ENCODE measurements at places on chromosomes 1 and 21.

GRCh38 chr1:38038861-38039260 lies 7.7 kb downstream of the POU3F1 start:
- no peak for DNase-seq

GRCh38 chr1:235835226-235835625 lies 31.5 kb downstream of the LYST start:
- DNase-seq, result no peak

DNA sequence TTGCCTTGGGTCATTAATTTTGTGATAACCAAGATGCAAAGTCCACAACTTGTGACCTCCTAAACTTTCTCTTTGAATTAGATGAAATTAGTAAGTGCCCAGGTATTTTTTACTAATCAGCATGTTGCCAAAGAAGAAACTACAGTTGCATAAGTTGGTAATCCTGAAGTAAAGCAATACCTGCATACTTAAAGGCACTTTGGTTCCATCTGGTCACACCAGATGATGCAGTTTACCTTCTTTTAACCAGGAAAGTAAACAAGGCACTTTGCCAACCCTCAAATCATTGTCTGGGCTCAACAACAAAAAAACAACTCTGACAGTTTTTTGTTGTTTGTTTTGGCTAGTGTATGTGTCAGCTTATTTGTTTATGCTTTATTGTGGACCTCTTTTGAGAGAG lies 55.5 kb upstream of the DYNLT5 start:
- DNase-seq, result no peak

DNA sequence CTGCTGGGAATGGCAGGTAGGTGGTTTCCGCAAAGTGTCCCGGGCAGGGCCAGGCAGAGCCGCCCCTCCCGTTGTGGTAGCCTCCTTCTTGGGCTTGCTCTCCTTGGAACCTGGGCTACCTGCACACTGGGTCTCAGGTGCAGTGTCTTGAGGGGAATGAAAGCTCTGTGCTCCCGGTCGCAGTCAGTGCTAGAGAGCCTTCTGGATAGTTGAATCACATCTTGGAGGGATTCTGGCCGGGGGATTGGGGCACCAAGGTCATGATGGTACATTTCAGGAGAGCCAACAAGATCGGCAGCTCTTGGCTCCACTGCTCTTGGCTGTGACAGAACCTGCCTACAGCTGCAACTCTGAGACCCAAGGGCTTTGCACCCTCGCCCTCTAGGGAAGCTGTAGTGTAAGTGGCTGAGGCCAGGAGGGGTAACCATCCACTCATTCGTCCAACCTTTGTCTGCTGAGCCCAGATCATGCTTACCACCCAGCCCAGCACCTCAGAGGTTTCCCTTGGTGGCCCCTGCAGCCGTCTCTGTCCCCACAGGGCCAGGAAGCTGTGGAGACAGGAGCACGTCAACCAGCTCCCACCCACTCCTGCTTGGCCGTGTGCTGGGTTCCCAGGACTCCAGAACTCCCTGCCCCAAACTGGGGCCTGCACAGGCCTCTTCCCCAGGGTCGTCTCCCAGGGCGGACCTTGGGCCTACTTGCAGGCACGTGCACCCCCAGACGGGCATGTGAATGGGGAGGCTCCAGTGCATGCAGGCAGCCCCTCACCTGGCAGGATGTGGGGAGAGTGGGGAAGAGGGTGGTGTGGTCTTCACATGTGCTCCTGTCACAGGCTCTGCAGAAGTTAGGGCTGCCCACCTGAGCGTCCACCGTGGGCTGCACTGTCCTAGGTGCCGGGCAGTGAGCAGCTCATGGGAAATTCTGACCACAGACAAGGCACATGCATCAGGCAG lies 40.0 kb downstream of the NTPCR start:
- DNase-seq, result no peak

DNA sequence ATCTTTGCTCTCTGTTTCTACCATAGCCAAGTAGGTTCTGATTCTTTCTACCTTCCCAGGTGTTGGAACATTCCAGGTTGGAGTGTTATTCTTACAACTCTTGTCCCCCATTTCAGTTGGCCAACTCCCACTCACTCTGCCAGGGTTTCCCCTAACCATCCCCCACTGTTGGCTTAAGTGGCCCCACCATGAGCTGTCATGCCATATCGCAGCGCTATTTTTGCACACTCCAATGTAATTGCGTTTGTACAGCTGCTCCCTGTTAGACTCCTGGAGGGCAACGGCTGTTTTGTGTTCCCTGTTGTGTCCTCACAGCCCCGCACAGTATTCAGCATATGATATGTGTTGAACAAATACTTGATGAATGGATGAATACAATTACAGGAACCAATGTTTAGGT lies 117.7 kb upstream of the ETS2 start:
- DNase-seq, result no peak

DNA sequence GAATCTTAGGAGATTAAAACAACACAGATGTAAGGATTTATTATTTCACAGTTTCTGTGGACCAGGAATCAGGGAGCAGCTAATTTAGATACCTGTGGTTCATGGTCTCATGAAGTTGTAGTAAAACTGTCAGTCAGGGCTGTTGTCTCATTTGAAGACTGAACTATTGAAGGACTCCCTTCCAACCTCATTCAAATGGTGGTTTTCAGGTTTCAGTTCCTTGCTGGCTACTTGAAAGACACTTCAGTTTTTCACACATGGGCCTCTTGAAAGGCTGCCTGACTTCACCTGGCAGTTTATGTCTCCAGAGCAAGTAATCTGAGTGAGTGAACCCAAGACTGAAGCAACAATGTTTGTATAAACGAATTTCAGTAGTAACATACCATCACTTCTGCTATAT lies 915.9 kb downstream of the PLA2G4A start:
- no peak for DNase-seq

DNA sequence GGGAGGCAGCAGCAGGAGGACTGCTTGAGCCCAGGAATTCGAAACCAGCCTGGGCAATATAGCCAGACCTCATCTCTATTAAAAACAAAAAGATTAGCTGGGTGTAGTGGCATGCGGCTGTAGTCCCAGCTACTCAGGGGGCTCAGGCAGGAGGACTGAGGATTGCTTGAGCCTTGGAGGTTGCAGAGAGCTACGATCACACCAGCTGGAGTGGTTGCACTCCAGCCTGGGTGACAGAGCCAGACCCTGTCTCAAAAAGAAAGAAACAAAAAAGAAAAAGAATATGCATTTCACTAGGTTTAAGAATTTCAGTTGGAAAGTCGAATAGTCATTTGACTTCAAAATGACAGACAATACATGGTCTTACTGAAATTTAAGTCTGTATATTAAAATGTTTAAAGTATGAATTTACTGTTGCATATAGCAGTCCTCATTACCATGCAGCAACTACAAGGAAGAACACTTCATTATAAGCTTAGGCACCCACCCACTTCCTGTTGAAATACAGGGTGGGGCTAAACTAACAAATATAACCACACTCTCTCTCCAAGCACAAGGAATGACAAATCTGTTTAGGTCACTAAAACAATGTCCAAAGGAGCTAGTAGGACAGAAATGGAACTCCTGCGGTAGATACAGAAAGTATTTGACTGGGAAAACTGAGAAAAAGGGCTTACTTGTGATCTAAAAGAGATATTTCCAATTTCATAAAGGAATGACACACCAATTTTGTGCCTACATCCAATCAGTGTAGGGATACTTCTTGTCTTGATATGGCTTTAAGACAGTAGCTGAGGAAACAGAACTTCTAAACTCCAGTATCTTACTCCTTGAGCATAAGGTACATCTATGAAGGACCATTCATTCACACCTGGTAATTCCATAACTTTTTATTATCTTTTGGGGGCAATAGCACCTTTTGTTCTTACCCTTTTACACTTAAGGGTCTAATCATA lies 44.1 kb downstream of the GPR3 start:
- DNase-seq, result no peak

DNA sequence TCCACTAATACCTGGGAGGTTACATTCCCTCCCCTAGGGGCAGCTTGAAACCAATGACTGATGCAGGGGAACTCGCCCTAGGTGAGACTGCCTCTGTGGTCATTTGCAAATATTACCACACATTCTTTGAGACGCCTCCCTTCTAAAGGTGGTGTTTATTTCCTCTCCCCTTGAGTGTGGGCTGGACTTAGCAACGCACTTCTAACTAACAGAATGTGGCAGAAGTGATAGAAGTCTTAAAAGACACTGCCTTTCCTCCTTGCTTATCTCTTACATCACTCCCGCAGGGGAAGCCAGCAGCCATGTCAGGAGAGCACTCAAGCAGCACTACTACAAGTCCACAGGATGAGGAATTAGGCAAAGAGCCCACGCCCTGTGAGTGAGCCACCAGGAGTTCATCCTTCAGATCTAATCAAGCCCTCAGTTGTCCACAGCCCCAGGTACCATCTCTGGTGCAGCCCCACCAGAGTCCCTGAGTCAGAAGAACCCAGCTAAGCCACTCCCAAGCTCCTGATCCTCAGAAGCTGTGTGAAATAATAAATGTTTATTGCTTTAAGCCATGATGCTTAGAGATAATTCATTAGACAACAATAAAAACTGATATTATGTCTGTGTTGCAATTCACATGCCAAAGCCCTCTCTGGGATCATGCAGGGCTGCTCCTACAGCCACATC lies 14.8 kb upstream of the MATN1 start:
- DNase-seq, result no peak

DNA sequence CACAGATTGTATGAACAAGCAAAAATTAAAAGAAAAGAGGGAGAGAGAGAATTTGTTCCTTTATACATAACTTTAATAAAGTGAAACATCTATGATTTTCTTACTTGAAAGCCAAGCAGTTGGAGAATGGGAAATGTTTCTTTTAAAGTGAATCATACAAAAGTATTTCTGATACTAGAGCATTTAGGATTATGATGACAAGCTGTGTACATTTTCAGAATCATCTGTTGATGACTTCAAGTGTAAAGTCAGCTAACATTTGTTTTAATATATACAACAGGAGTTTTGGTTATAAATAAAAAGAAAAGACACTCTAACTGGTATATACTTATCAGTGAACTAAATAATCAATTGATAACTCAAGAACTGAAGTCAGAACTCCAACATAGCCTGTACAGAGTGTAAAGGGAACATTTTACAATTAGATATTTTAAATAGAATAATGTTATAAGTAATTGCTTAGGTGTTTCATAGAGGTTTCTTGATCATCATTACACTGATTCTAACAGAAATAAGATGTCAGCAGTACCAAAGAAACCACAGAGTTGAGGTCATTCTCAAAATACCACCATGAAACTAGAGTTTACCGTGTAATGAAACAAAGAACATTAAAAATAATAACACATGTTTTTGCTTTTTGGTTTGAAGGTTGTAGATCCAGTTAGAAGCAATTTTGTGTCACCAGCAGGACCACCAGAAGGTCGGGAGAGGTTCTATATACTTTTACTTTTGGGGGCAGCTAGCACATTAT lies 103.4 kb downstream of the COL24A1 start:
- no peak for DNase-seq

GRCh38 chr1:245310571-245311531 lies 156.1 kb downstream of the KIF26B start:
- DNase-seq, result no peak

- DNase-seq, result no peak
Observed at GRCh38 chr1:238061967-238062613, 171.4 kb upstream of the ZP4 start.

GRCh38 chr1:8023995-8024313 lies 2.2 kb downstream of the ERRFI1 start:
- no peak for DNase-seq

DNA sequence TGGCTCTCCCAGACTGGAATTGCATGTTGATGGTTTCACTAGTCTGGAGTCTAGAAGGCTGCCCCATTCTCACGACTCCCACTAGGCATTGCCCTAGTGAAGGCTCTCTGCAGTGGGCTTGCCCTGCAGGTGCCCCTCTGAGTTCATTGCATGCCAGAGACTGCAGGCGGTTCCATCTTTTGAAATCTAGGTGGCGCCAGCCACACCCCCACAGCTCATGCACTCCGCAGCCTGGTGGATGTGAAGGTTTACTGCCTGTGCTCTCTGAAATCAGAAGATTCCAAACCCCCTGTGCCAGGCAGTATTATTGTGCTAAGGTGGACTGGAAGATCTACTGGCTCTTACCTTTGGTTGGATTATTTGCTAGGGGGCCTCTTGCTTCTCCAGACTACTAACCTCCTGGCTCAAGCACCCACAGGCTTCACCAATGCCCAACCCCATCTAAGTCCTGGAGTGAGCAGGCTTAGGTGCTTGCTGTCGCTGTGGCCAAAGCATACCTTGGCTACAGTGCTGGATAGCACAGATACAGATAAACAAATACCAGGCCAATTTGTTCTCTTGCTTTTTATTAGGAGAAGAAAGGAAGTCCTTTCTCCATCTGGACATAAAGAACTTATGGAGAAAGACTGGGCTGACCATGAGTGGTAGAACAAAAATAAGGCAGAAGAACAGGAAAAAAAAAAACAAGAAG lies 83.5 kb upstream of the SIM2 start:
- no peak for DNase-seq

DNA sequence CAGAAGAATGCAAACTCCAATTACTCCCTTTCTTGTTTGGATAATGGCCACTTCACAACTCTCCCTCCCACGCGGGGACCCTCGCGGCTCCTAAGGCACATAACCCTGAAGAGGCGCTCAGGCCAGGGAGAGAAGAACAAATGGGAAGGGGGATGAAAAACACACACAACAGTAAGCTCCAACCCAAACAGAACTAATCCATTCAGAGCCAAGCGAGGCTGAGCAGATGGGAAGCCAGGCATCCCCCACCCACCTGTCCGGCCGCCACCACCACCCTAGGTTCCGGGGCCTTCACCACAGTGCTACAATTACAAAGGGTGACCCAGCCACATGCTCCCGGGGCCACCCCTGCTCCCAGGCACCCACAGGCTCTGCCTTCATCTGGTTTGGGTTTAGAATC lies 101.5 kb downstream of the MRPL37 start:
- DNase-seq, result no peak

- no peak for DNase-seq
Observed at GRCh38 chr21:44377922-44378645, 24.7 kb downstream of the TRPM2 start.

GRCh38 chr1:98468111-98468717 lies 193.3 kb upstream of the SNX7 start:
- no peak for DNase-seq

GRCh38 chr1:50750021-50750619 lies 209.9 kb downstream of the FAF1 start:
- no peak for DNase-seq

DNA sequence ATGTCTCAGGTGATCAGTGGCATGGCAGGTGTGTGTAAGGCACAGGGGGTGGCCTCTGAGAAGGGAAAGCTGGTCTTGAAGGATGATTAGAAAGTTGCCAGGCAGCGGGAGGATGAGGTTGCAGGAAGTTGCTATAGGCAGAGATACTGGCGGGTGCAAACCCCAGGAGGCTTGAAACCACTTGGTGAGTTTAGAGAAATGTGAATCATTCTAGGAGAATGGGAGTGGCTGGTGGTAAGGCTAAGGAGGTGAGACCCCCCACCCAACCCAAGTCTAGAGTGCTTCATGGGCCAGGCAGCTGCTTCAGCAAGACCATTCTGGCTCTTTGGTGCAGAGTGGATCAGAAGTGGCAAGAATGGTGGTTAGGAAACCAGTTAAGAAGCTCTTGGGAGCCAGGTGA lies 9.0 kb downstream of the SH2D2A start:
- DNase-seq, result no peak

DNA sequence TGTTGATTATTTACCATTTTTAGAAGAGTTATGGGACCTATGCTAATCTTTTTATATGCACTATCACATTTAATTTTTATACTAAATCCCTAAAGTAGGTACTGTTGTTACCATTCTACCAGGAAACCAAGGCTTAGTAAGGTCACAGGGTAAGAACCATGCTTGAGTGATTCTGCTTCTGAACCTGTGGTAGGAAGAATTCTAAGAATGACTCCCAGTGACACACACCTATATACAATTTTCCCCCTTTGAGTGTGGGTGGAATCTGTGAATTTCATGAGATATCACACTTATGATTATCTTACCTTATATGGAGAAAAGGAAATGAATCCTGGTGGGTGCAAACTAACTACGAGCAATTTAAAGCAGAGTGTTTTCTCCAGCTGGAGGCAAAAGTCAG lies 391.0 kb downstream of the USH2A start:
- DNase-seq, result no peak

All from central memory CD8-positive, alpha-beta T cell (primary cell).